ENCODE measurements at places on chromosomes 7 and 10.

- DNase-seq, result no peak
Measured at GRCh38 chr10:31340343-31340742, 21.3 kb downstream of the ZEB1 start.

- no peak for DNase-seq
Measured at GRCh38 chr7:106914018-106914607, 49.0 kb downstream of the PIK3CG start.

DNA sequence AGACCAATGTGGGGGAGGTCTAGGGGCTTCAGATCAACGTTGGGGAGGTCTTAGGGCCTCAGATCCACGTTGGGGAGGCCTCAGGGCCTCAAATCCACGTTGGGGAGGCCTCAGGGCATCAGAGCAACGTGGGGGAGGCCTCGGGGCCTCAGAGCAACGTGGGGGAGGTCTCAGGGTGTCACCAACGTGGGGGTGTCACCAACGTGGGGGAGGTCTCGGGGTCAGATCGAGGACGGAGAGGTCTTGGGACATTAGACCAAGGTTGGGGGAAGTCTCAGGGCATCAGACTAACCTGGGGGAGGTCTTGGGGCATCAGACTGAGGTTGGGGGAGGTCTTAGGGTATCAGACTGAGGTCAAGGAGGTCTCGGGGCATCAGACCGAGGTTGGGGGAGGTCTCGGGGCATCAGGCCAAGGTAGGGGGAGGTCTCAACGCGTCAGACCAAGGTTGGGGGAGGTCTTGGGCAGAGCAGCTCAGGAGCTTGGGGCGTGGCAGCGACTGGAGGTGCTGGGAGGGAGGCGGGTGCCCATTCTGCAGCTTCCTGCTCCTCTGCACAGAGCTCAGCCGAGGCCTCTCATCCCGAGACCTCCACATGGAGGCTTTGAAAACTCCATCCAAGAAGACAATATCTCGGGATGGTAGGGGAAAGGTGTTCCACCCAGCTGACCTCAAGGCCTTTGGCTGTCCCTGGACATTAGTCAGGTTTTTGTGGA is 159.8 kb downstream of the WDR37 start:
- no peak for DNase-seq

DNA sequence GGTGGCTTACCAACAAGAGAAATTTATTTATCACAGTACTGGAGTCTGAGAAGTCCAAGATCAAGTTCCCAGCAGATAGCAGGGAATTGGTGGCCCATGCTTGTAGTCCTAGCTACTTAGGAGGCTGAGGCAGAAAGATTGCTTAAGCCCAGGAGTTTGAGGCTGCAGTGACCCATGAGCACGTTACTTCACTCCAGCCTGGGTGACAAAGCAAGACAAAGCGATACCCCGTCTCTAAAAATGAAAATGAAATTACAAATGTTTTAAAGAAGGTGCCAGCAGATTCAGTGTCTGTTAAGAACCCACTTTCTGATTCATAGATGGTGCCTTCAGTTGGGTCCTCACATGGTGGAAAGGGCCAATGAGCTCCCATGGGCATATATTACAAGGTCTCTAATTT is 20.6 kb upstream of the ARHGAP12 start:
- DNase-seq, result no peak

GRCh38 chr7:102444961-102445673 is 11.7 kb downstream of the ORAI2 start:
- no peak for DNase-seq

- DNase-seq, result no peak
Measured at GRCh38 chr7:140061607-140061930, 1.2 kb downstream of the PARP12 start.

DNA sequence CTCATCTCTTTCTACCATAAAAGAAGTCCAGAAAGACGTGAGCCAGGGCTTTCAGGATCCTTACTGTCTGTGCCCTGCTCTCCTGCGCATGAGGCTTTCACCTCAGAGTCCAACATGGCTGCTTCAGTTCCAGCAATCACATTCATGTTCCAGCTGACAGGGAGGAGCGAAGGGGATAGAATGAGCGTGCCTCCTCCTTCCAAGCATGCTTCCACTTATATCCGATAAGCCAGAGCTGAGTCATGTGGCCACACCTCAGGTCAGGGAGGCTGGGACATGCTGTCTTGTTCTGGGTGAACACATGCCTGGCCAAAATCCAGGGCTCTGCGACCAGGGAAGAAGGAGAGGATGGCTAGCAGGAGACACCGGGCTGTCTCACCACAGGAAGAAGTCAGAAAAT is 248.2 kb downstream of the SKAP2 start:
- no peak for DNase-seq

DNA sequence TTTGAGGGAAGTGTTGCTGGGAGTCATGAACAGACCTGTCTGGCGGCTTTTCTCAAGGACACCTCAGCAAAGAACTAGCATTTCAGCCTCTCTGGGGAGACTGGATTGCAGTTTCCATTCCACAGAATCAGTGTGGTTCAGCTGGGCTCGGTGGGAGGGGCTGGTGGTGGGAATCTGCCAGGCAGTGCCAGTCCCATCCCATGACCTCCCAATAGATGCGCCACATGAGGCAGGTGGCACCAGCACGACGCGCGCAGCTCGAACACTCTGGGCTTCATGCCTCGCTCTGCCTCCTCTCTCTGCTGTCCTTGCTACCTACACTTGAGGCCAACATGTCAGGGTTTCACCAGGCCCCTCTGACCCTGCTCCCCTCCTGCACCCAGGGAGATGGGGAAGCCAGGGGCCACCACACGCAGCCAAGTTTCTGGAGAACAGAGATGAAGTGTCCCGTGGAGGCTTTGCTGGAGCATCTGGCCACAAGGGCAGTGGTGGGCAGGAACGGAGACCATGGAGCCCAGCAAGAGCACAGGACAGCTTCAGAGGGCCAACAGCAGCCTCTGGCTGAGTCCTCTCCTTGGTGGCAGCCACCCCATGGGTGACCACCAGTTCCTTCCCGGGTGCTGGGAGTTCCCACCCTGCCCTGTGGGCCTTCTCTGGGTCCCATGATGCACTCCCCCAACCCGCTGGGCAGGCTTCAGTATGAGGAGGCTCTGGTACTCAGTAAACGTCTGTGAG is 2.3 kb downstream of the NACAD start:
- peak; percentile 85 for DNase-seq

GRCh38 chr10:103480521-103480920 is 1.5 kb upstream of the CALHM3 start:
- no peak for DNase-seq

GRCh38 chr7:105189859-105190492 is 176.0 kb downstream of the KMT2E start:
- DNase-seq, result no peak

GRCh38 chr7:91541641-91542040 is 277.4 kb downstream of the FZD1 start:
- DNase-seq, result no peak

GRCh38 chr10:97543025-97543546 is 29.5 kb upstream of the ANKRD2 start:
- DNase-seq, result peak; percentile 78

DNA sequence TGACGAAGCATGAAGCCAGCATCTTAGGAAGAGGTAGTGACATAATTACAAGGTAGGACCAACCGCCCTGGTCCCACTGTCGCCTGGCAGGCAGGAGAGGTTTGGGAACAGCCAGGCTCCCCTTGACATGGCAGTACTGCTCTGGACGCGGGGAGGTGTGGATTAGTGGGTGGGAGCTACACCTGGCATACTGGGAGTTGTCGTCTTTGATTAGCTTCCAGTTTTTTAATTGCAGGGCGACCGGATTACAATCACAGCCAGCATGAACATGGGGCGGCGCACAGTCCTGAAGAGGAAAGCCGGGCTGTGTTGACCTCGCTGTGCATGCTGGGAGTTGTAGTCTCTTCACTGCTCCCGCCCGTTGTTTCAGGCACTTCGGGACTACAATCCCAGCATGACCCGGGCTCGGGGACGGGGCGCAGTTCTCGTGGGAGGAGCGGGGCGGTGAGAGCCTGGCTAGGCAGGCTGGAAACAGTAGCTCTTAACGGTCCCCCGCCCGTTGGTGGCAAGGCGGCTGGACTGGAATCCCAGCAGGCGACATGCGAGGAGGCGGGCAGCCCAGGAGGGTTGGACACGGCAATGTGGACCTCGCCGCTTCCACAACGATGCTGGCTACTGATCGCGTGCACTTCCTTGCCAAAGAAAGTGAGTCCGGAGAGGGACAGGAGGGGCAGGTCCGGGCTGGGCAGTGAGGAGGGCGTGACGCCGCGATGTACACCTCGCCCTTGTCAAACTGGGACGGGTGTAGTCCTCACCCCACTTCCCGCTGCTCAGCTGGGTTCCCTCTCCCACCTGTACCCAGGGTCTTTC is 98.0 kb upstream of the ZNF722 start:
- DNase-seq, result peak; percentile 98

GRCh38 chr10:130049987-130050386 is 60.6 kb downstream of the C10orf143 start:
- DNase-seq, result no peak

GRCh38 chr7:14228341-14228740 is 238.9 kb upstream of the ETV1 start:
- DNase-seq, result no peak

GRCh38 chr10:128062331-128062880 is 63.8 kb downstream of the MKI67 start:
- DNase-seq, result no peak

- DNase-seq, result no peak
Measured at GRCh38 chr7:50733552-50733951, 49.1 kb downstream of the GRB10 start.

- no peak for DNase-seq
Measured at GRCh38 chr7:4836206-4836661, 25.6 kb downstream of the PAPOLB start.

DNA sequence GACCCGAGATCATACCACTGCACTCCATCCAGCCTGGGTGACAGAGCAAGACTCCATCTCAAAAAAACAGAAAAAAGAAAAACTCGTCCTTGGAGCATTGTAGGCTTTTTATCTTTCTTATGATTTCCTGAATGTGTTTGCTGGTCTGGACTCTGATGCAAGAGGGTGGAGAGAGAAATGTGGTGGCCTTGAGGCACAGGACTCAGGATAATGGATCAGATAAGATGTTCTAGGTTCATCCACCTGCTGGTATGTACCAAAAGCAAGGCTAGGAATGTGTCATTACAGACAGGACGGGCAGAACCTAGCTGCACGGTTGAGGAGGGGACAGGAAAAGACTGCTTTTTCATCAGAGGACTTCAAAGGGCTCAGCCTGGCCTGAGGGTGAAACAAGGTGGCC is 33.5 kb downstream of the GCC1 start:
- no peak for DNase-seq

DNA sequence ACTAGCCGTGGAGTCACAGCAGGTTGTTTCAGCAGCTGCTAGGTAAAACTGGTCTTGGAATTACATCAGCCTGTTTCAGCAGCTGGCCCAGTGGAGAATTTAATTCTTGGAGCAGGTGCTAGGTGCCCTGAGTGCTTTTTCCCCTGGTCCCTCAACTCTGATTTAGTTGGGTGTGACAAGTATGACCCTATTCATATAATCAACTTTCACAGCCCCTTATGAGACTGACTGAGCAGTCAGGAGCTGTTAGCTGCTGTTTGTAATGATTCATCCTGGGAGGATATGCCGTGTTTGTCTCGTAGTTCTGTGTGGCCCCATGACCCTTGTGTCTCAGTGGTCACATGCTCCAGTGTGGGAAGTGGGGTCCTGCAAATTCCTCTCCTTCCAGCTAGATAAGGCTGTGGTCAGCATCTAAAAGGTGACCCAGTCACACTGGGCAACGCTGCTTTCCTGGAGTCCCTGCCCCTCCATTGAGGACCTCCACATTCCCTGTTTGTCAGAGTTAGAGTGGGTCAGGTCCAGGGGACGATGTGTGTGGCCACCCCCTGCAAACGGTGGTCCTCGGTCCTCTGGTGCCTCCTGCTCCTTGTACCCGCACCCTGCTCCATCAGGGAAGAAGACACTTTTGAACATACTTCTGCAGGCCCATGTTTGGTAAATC is 28.3 kb downstream of the TBATA start:
- DNase-seq, result no peak

DNA sequence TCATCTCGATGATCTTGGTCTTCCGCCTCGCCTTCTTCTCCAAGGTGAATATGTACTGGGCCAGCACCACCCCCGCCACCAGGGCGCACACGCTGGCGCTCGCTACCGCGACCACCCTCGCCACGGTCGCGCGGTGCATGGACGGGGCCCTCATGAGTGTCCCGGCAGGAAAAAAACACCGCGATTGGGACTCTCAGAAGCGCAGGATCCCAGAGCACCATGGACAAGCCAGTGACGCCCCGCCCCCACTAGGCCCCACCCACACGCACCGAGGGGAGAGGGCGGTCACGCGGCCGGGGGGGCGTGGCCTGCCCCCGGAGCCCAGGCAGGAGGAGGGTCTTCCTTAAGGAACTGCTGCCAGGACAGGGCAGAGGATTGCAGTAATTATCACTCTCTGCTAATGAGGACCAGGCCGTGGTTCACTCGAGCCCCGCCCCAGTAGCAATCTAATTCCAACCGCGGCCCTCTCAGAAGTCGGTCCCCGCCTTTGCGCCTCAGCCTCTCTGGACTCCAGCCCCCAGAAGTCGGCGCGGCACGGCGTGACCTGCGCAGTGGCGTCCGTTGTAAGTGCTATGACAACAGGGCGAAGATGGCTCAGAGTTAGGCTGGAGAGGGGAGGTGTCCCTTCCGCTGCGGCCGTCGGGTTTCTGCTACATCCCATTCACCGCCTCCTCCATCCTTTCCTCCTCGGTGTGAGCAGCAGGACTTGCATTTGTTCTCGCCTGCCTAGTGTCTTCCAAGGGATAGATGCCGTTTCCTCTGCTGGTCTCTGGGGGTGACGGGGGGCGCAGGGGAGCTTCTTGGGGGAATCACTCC is at the start of gene BBS9:
Gene BBS9, plus strand, starts transcription at position 575 of the 816 bp plus-strand sequence. CDS start 16,689 bp downstream, outside the sequence.
- peak; percentile 92 for DNase-seq

DNA sequence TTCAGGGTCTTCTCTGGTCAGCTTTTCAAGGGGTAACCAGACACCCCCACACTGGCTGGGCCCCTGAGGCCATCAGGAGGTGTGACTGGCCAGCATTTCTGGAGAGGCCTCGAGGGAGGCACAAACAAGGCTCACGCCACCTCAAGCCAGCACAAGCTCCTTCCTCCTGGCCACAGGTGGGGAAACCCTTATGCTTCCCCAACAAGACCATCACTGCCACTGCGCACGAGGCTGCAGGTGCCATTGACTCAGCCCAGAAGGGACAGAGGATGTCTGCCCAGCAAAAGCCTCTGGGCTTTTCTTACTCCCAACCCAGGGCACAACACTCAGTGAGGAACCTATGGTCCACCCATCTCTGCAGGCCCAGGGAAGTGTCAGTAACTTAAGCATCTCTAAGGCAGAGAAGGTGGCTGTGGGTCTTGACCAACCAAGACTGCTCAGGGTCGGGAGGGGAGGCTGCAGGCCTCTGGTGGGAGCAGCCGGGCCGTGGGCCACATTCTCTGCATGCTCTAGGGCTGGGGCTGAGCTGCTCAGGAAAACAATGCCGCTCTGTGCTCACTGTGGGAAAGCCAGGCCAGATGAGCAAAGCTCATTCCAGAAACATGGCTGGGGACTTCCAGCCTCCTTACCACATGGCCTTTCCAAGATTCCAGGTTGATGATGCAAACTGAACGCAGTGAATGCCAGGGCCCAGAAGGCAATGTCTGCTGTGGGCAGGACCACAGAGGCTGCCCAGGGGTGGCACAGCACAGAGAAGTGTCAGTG is 24.2 kb upstream of the RASSF4 start:
- DNase-seq, result peak; percentile 77
